H1 (cell line): ENCODE measurements at places on chromosomes 3 and 15. TPM values are rescaled to one million over a fixed set of nuclear protein-coding genes. Genes with fewer than 3 reads are reported as not detected.

DNA sequence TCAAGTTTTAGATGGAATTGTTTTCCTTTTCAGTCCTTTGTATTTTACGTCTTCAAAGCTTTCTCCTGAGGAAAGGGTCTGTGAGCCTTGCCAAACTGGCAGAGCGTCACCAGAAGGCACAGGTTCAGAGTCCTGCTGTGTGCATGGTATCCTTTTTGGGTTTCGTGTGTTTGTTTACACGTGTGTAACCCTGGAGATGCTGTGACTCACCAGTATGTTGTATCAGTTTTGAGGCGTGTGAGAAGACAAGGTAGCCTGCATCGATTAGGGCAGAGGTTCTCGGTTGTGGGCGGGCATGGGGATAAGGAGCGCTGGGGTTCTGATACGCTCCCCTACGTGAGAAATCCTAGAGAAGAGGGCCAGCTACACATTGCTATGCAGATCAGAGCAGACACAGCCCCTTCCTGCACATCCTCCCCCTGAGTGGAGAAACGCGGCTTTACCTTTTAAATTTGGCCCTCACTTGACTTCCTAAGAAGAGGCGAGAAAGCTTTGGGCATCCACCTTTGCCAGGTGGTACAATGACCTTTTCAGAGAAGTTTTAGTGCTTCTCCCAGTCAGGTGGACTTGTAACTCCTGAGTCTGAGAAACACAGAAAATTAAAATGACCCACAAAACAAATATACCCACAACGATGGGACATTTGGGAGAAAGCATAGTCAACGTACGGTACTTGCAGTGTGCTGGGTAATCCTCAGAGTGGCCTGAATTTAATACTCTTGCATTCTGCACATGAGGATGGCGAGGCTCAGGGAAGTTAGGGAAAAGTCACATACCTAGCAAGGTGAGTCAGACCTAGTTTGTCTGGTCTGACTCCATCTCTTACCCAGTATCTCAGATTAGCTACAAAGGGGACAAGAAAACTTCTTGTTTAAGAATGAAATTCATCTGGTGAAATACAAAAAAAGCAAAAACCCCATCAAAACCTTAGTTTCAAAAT, 38.1 kb downstream of the TRAK1 start:
- no peak for DNase-seq

GRCh38 chr3:134114726-134115125, 85.0 kb upstream of the SLCO2A1 start:
- no peak for DNase-seq

The ZNF501 gene
- polyA plus RNA-seq = 1.4 and 1.6 TPM in 2 replicates

GRCh38 chr3:129015388-129016105, 14.4 kb downstream of the EFCC1 start:
- no peak for DNase-seq

DNA sequence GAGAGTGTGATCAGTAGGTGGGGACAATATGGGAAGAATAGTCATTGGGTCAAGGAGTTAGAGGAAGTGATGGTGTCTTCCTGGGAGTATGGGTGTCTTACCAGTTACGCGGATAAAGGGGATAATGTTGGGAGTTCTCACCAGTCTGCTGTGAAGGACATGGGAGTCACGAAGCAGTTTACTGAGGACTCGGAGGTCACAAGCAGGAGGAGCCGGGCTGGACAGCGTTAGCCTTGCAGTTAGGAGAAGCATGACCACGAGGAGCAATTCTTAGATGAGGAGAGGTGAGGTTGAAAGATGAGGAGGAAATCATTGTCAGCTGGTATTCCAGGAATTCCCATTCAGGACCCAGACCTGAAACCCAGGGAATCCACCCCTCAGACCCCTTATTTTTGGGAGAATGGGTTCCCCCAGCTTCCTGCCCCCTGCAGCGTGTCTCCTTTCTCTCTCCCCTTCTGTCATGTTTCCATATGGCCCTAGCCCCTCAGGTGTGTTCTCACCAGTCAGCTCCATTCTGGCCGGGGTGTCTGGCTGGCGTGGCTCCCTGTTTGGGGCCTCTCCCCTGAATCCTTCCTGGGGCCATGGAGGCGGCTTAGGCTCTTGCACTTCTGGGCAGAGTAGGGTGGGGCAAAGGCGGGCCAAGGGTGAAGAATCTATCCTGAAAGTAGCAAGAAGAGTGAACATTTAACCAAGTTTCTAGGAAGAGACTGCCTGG, 2.1 kb downstream of the THPO start:
- DNase-seq = no peak

DNA sequence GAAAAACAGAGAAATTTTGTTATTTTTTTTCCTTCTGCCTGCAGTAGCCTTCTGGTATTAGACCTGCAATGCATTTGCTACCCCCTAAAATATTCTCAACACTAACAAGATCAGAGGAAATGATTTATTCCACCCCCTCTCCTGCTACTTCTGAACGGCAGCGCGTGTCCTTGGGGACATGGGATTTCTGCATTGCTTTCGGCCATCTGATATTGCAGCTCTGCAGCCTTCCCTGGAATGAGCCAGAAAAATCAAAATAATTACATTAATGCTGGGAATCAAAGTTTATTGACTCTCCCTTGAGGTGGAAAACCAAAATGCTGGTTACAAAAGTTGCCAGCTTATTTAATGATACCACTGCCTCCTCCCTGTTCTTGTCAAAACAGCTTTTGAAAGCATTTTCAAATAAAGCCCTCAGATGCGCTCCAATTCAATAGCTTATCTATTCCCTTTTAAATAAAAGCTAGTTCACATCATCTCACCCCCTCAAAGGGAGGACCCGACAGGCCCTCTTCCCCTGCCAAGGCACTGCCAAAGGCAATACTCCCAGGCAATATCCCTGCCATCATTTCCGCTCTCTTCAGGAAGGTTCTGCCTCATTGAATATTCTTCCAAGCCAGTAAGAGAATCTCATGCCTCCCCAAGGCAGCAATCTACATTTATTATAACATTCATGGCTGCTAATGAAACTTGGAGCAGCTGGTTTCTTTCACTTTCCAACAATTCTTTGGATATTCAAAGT, 96.6 kb downstream of the FHIT start:
- no peak for DNase-seq

The CHDH gene
- polyA plus RNA-seq = 4.9 and 7.3 TPM in 2 replicates

DNA sequence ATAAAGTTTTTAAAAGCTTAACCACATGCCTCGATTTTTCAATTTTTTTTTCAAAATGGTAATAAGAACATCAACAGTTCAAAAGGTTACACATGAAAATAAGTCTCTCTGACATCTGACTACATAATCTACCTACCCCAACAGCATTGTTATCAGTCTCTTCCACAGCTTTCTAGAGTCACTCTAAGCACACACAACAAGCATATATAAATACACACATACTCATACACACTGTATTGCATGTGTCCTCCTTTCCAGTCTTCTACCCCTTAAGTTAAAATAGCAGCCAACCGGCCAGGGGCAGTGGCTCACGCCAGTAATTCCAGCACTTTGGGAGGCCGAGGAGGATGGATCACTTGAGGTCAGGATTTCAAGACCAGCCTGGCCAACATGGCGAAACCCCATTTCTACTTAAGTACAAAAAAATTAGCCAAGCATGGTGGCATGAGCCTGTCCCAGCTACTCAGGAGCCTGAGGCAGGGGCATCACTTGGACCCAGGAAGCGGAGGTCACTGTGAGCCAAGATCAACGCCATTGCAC, 12.2 kb downstream of the TBL1XR1 start:
- no peak for DNase-seq

DNA sequence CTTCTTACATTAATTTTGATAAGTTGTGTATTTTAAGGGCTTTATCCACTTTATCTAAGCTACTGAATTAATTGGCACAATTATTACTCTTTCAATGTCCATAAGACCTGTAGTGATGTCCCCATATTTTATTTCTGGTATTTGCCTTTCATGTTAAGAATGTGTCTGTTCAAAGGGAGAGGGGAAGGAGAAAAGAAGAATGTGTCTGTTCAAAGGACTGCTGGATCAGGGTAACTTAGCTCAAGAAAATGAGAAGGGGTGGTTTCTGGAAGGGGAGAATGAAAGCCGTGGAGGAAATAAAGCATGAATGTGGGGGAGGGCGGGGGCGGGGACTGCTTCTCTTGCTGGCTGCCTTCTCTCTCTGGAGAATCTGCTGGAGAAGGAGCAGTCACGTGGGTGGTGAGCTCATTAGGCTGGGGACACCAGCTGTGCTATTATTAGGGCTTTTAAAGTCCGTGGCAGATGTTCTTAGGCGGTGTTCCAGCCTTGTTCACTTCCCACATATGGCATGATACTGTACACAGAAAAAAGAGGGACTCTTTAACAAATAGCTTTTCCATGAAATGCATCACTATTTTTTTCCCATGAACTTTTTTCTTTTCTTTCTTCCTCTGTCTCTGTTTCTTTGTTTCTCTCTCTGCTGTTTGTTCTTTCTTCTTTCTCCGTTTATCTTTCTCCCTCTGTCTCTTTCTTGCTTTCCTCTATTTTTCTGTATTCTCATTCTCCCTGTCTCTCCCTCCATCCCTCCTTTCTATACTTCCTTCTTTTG, 63.7 kb upstream of the ULK4 start:
- peak; percentile 63 for DNase-seq

The CTXN2 gene
- polyA plus RNA-seq = 0.08 TPM in 2 replicates

- peak; percentile 39 for DNase-seq
Observed at GRCh38 chr15:70535071-70535954, 228.0 kb downstream of the UACA start.

- no peak for DNase-seq
Observed at GRCh38 chr3:74393426-74393825, 221.0 kb downstream of the CNTN3 start.

DNA sequence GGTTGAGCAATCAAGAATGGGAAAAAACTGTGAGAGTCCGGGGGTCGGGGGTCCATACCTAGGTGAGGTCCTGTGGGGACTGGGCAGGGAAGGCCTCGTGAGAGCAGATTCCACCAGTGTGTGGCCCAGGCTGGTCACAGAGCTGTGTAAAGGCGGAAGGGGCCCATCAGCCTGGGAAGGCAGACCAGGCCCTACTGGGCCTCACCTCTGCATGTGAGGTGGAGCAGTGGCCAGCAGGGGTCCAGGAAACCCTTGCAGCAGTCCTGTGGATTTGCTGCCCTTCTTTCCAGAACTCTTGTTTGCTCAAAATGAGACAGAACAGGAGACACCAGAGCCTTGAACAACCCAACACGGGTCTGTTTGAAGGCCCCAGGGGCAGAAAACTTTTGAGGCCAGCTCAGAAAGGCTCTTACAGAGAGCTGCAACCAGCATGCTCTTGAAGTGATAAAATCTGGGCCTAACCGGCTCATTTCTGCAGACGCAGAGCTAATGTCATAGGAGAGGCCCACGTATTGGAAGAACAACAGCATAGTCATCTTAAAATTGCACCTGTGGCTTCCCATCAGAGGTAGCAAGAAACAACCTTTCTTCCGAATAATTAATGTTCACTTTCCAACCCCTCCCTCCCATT, 30.3 kb upstream of the HHATL start:
- no peak for DNase-seq

- DNase-seq = no peak
Observed at GRCh38 chr15:90665288-90666134, 51.6 kb upstream of the BLM start.

DNA sequence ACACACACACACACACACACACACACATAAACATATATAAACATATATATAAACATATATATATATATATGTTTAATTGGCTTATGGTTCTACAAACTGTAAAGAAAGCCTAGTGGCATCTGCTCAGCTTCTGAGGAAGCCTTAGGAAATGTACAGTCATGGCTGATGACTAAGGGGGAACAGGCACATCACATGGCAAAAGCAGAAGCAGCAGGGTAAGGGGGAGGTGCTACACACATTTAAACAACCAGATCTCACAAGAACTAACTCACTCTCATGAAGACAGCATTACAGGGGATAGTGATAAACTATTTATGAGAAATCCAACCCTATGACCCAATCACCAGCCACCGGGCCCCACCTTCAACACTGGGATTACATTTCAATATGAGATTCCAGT, 922.9 kb downstream of the SI start:
- DNase-seq = no peak

DNA sequence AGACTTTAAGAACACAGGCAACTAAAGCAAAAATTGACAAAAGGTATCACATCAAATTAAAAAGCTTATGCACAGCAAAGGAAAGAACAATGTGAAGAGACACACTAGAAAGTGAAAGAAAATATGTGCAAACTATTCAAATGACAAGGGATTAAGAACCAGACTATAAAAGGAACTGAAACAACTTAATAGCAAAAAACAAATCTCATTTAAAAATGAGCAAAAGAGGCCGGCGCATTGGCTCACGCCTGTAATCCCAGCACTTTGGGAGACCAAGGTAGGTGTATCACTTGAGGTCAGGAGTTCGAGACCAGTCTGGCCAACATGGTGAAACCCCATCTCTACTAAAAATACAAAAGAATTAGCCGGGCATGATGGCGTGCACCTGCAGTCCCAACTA, 14.4 kb downstream of the NGLY1 start:
- no peak for DNase-seq

The PIK3CA gene
- 1.6 and 4.8 TPM in 2 replicates for polyA plus RNA-seq

GRCh38 chr3:127886231-127886955, 28.6 kb upstream of the KBTBD12 start:
- no peak for DNase-seq

DNA sequence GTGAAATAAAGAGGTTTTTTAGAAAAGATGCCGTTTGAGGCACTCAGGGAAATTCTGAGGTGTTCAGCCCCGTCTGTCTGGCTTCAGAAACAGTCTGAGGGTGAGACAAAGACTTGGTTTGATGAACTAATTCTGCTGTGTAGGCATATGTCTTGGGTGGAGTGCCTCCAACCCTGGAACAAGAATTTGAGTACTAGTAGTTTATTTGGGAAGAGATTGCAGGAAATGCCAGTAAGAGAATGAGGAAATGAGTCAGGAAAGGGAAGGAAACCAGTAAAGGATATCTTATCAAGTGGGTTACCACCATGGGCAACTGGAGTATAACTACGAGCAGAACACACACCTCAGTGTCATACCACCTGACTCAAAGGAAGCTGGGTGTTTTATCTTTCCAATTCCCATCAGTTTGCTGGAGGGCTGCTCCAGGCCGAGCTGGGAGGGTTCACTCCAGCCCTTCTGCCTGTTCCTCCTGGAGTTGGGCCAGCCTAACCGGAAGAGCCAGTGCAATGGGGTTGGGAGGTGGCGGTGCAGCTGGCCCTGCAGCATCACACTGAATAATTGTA, 75.3 kb downstream of the TGFBR2 start:
- DNase-seq = no peak

GRCh38 chr3:106728315-106729098, 648.7 kb upstream of the CCDC54 start:
- DNase-seq = no peak

The FANCD2OS gene
- polyA plus RNA-seq = not detected in 2 replicates

The SEMA7A gene
- 10.7 and 13.4 TPM in 2 replicates for polyA plus RNA-seq

GRCh38 chr3:168063122-168063521, 32.6 kb downstream of the GOLIM4 start:
- DNase-seq = no peak

GRCh38 chr3:111700054-111700453, 104.9 kb upstream of the ZBED2 start:
- no peak for DNase-seq
